H4 (cell line): ENCODE measurements at places on chromosomes 5 and 9.

DNA sequence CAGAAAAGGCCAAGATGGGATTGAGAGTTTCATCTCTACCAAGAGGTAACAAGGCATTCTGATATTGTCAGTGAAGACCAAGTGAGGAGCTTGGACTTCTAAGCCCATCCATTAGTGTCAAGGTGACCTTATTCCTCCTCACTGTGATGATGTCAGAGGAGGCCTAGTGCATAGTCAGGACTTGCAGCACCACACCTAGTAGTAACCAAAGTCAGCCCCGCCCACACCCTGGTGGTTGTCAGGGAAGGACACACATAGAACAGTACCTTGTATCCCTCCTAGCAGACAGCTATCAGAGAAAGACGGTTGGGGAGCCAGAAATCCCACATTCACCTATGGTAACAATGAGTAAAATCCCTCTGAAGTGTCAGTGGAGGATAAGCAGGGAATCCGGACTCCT, 111.7 kb downstream of the AP3B1 start:
- DNase-seq: no peak

DNA sequence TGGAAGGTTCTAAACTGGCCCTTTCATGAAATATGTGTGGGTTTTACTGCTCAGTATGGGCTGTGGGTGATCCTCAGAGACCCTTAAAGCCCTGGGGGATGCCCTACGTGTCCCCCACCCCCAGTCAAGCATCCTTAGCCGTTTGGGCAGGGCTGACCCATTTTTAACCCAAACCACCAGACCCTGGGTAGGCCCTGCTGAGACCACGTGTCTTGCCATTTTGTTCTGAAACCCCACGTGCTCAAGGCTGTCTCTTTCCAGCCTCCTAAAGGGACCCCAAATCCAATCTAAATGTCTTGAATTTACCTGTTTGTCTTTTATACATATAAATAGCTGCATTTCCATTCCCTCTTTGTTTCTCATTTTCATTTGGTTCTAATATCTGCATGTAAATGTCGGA, 94.9 kb downstream of the PAX5 start:
- no peak for DNase-seq

- DNase-seq: no peak
Observed at GRCh38 chr9:90420768-90421513, 221.7 kb downstream of the DIRAS2 start.

DNA sequence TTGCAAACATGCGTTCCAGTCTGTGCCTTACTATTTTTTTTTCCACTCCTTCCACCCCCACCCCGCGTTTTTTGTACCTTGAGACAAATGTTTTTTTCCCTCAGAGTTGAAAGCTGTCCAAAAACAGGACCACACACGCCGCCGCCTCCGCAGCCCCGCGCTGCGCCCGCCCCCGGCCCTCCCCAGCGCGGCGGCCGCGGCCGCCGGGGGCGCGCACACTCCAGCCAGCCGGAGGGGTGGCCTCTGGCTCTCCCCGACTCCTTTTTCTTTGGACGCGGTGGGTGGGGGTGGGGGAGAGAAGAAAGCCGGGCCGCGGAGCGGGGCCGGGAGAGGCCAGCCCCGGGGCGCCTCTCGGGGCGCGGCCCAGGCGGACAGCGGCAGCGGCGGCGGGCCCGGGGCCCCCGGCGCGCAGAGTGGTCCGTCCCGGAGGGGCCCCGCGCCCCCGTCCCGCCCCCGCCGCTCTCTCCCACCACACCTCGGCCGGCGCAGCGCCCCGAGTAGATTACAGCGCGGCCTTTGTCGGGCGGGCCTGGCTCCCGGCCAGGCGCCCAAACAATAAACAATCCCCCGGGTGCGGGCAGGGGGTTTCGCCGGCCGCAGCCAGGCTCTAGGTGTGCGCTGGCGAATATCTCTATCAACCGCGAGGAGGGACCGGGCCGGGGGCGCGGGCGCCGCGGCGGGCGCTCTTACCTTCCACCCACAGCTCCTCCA, 10.9 kb downstream of the PTCH1 start:
- peak; percentile 45 for DNase-seq

DNA sequence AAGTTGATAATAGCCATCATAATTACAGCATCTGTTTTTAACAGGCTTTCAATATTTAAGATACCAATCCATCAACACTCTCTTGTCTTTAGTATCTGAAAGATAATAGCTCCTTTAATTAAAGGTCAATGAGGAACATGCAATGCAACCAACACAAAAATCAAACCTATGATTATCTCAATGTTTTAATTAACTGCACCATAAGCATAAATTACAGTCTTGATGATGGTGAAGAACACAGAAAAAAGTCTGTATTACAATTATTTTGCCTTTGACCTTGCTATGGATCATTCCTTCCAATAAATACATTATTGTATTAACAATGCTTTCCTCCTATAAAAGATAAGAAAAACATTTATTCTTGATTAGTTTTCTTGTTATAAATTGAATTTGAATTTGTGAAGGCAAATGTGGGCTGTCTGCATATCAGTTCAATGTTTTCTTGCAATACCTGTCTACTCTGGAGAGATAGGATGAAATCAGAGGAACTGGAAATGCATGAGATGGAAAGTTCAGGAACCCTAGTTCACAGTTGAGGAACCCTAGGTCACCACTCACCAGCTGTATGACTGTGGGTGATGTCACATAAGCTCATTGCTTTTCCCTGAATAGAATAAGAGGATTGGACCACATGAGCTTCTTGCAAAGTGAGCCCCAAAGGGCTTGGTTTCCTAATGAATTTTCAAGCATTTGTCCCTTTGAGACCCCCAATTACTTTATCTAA, 58.5 kb upstream of the ANXA1 start:
- DNase-seq: no peak

DNA sequence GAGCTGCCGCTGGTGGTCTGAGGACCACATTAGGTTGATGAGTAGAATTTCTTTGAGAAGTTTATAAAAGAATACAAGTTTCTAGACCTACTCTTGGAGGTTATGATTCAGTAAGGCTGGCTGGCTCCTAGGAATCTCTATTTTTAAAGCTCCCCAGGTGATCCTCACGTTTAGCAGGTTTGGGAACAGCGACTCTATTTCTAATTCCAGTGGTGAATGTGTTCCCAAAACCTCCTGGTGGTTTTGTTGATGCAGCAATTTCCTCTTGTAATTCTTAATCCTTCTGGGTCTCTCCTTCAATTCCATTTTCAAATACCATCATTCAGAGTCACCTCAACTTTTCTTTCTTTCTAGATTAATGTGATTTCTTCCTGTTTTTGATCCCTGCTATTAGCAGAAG, 215.9 kb upstream of the RFX3 start:
- DNase-seq: no peak

DNA sequence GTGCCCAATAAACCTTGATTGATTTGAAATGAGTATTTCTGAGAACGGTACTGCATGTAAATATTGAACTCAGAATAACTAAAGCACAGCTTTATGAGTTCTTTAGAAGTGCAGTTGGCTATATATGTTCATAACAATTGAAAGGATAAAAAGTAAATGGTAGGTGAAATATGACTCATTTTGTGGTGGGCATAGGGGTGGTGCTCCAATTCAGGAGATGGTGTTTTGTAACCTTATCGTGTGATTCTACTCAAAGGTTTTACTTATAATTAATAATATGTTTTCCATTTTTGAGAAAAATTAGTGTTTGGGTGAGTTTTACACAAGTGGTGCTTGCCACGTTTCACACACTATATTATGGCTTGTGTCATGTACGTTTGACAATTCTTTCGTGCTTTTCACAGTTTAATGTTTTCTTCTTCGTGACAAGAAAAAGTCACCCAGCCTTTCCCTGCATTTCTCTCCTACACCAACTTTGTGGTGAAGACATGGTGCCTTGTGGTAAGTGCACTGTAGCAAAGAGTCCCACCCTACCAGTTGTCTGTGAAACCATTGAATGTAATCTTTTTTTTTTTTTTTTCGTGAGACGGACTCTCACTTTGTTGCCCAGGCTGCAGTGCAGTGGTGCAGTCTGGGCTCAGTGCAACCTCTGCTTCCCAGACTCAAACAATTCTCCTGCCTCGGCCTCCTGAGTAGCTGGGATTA, 492.5 kb upstream of the SGCD start:
- DNase-seq: no peak

DNA sequence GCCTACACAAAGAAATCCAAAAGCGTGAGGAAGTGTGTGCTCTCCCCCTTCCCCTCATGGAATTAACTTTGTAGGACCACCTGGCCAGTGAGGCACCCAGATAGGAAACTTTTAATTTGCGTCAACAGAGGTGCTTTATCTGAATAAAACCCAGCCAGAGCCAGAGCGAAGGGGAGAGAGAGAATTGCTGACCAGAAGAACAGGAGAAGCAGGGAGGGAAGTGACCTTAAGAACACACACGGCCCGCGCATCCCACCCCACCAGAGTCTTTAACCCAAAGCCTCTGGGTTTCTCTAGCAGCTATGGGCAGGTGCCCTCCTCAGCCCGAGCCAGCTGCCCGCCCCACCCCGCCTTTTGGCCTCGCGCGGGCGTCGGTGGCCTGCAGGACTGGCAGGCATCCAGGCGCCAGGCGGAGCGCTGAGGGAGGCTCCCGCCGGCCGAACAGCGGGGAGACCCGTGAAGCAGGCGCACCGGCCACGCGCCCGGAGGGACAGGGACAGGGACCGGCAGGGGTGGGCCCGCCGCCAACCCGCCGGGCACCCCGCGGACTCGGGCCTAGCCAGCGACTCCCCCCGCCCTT, 580 bp downstream of the ERAP1 start:
- peak; percentile 70 for DNase-seq
